ENCODE measurements at places on chromosomes 2 and 18.

- DNase-seq, result no peak
Observed at GRCh38 chr2:136086253-136087016, 31.5 kb downstream of the CXCR4 start.

DNA sequence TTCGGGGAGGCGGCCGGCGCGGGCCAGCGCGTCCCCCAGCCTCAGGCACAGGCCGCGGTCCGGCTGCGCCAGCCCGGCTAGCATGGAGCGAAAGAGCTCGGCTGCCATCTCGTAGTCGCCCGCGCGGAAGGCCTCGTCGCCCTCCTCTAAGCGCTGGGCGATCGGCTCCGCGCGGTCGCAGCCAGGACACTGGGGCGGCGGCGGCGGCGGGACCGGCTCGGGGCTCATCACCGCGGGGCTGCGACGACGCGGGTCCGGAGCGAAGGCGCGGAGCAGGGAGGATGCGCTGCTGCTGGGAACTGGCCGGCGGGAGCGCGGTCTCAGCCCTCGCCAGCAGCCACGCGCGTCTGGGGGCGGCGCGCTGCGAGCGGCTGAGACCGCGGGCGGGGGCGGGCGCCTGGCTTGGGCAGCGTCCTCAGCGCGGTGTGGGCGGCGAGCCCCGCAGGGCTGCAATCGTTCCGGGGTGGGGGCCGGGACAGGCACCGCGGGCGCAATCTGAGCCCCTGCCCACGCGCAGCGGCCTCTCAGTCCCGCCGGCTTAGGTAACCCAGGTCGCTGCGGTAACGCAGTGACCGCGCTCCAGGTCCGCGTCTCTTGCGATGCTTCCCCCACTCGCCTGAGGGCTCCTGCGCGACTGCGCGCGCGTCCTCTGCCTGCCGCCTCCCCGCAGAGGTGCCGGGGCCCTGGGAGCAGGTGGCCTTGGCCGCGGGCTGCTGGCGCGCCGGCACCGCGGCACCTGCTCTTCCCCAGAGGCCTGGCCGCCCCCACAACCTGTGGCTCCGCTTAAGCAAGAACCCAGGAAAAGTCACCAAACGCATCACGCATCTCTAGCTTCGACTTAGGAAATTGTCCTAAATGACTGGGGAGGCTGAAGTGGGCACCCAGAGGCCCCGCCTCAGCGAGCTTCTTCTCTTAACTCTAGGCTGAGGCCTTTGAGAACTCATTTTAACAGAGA, at the start of gene LONRF2:
LONRF2 (minus strand) TSS at position 636 of the 955 bp plus-strand sequence; CDS start at position 228, 408 bp downstream.
- DNase-seq, result peak; percentile 82

DNA sequence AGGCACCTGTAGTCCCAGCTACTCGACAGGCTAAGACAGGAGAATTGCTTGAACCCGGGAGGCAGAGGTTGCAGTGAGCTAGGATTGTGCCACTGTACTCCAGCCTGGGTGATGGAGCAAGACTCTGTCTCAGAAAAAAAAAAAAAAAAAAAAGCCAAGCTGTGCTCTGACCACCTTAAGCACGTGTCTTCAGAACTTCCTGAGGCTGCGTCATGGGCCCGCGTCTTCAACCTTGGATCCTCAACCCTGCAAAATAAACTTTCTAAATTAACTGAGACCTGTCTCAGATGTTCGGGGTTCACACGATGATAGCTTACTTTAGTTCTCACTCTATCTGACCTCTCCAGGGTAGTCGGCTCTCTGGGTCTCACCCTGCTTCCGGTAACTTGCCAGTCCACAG, 65.8 kb upstream of the CABLES1 start:
- no peak for DNase-seq

- DNase-seq, result no peak
Observed at GRCh38 chr2:111628221-111628620, 255.8 kb downstream of the ANAPC1 start.

DNA sequence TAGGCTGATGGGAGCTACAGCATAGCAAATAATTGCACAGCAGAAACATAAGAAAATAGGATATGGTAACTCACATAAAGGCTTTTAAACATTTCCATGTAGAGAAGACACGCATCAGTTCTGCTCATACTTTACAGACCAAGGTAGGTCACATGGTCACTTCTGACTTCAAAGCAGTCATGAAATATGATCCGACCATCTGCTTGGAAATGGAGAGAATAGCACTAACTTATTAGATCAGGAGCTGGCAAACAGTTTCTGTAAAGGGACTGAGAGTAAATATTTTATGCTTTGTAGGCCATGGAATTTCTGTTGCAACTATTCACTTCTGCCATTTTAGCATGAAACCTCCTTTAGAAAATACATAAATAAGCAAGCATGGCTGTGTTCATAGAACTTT, 936.6 kb upstream of the FANCL start:
- DNase-seq, result peak; percentile 78

DNA sequence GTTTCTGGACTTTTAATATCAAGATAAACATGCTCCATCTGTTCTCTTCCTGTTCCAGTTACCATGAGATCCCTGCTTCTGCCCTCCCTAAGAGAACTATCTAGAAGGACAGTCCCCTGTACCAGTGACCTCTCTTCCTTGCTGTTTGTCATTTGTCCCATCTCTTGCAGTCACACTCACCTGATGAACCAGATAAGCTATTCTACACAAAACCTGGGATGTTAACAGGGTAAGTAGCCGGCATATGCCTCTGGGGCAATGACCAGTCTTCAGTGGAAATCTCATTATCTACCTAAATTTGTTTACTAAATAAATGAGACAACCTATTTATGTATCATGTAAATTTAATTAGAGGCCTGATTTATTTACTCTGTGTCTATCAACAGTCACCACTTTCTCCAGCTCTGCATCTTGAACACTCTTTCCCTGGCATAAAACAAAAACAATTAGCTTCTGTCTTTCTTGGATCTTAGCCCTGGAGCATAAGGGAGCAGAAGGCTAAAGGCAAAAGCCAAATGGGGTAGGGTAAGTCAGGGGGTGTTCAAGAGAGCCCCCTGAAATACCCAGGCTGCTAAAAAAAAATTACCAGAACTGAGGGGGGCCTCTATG, 337.7 kb downstream of the ALK start:
- DNase-seq, result no peak

DNA sequence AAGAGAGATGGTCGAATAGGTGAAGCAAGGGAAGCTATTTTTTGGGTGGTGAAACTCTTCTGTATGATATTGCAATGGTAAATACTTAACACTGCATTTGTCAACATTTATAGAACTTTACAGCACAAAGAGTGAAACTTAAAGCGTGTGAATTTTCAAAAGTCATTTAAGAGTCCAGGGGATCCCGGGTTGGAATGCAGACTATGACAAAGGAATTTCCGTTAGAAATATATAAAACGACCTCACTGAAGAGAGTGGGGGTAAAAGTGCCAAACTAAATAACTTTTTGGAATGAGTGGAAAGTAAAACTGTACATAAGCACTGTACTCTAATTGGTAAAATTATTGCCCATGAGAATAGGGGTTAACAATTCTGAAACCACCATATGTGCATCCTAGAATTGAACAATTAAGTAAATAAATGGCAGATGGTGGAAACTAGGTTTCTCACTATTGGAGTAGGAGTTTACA, 191.0 kb upstream of the FN1 start:
- DNase-seq, result no peak

- DNase-seq, result no peak
Observed at GRCh38 chr18:41732356-41732755, 222.7 kb upstream of the PIK3C3 start.

GRCh38 chr2:43898134-43898837, 59.5 kb downstream of the ABCG8 start:
- peak; percentile 12 for DNase-seq

GRCh38 chr2:3065928-3066327, 311.7 kb downstream of the EIPR1 start:
- DNase-seq, result no peak

GRCh38 chr2:25098056-25098455, 56.2 kb downstream of the EFR3B start:
- no peak for DNase-seq

GRCh38 chr2:196356332-196356731, 185.0 kb upstream of the STK17B start:
- DNase-seq, result no peak

DNA sequence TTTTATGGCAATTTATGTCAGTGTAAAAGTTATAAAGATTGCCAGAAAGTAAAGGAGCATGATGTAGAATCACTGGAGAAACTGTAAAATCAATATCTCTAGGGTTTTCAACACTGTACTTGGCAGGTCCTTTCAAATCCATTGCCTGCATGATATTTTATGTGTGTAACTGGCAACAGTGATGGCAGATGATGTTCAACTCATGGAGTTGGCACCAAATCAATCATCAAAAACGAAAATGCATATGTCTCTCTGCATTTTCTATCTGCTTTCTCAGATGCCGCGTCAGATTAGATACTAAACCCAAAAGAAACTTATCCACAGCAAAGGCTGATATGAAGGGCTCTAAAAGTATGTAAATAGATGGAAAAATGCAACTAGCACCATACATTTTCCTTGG, 1395.5 kb upstream of the PIK3C3 start:
- no peak for DNase-seq
